Cortex of kidney (tissue), 1 donor: ENCODE measurements at places on chromosomes 6 and 20.

DNA sequence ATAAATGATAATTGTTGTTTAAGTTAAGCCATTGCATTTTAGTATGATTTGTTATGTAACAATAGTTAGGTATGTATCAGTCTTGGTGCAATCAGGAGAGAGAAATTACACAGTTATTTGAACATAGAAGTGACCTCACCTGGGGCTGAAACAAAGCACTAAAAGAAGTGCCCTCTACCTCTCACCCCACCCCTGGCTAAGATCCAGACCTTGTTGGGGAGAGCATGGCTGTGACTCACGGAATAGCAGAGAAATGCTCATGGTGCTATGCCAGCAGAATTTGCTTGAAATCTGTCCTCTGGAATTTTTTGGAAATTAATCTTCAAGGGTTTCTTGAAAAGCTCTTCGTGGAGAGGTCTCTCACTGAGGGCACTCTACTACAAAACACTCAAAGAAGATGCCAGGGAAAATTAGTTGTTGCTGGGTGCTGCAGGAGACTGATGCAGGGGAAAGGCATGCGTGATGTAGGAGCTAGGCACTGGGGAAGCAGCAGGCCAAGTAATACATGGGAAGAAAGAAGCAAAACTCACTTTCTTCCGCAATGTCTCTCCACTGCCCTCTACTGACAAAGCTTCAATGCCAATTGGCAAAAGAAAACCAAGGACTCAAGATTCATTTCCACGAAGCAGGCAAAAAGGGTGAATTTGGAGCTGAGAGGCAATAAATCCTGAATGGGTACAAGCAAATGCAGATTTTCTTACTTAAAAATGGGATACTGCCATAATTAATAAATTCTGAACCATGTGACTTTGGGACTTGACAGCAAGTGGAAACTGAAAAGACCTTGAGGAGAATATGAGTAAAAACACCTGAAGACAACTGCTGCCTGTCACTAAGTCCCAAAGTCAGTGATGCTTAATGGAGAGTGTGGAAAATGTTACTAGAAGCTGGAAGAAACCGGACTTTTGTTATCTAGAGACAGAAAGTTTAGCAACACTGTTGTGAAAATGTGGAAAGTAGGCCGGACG, 136.3 kb upstream of the ZNF184 start:
- no peak for DNase-seq

DNA sequence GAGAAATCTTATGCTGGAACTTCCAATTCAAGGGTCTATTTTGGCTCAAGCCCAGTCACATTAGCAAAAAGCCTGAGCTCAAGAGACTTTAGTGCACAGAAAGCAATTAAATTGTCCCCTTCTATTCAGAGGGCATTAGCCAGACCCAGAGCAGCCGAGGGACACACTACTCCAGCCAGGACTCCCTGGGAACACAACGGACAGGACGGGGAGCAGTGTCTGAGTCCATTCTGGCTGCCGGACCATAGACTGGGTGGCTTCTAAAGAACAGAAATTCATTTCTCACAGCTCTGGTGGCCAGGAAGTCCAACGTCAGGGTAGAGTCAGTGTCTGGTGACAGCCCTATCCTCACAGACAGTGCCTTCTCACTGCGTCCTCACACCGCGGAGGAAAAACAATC, 78.4 kb downstream of the PRND start:
- DNase-seq = no peak

GRCh38 chr6:18141805-18142590, 12.9 kb downstream of the TPMT start:
- no peak for DNase-seq

GRCh38 chr6:25458485-25458884, 179.3 kb downstream of the CARMIL1 start:
- DNase-seq = no peak

GRCh38 chr20:45611054-45611453, 18.5 kb upstream of the WFDC10A start:
- DNase-seq = no peak

GRCh38 chr6:11023032-11023431, 21.1 kb downstream of the ELOVL2 start:
- no peak for DNase-seq

DNA sequence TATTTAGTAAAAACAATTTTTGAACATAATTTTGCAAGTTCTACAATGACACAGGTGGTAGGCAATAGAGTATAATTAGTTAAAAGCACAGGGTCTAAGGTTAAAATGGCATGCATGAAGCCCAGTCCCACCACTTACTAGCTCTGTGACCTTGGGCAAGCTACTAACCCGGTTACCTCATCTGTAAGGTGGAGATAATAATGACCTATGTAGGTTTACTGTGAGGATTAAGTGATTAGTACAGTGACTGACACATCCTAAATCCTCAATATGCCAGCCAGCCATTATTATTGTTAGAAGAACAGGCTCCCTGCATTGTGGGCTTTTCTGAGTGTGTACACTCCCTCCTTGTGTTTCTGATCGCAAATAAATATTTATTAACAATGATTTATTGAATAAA, 26.2 kb downstream of the ATXN1 start:
- DNase-seq = no peak

DNA sequence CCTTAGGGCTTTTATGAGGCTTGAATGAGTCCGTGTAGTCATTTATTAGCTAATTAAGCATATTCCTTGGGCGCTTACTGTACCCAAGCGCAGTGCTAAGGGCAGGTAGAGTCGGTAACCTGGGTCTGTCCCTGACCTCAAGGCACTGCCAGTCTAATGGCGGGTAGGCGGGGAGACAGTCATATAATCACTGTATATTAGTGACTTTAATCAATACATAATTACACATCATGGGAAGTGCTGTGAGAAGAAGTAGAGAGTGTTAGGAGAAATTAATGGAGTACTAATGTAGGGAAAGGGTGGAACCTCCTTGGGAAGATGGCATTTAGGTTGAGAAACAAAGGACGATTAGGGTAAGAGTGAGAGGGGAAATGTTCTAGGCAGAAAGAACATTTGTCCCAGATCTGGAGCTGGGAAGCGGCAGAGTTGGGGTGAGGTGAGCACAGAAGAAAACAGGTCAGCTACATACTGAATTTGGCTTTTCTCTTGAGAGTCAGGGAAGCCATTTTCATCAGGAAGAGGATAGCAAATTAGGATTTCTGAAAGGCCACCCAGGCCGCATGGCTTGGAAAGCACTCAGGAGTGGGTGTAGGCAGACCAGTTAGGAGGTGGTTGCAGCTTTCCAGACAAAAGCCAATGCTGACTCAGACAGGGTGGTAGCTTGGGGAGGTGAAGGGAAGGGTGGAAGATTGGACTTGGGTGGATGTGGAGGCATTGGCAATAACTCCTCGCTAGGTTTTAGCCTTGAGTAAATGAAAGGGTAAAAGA, 954 bp upstream of the BLCAP start:
- no peak for DNase-seq
